Nucleus accumbens (tissue), 56 donors: ENCODE measurements at places on chromosomes 3 and 15.
A peak's percentile ranks its signal among the peaks of the same experiment; 100 is the strongest.

GRCh38 chr3:11288021-11288491, 15.9 kb downstream of the ATG7 start:
- no peak for DNase-seq

GRCh38 chr3:160951642-160952487, 153.3 kb downstream of the B3GALNT1 start:
- no peak for DNase-seq

GRCh38 chr3:73605412-73605811, 19.3 kb downstream of the PDZRN3 start:
- no peak for DNase-seq

GRCh38 chr3:67009716-67010115, 11.6 kb downstream of the KBTBD8 start:
- no peak for DNase-seq

GRCh38 chr3:114642951-114643741, 349.3 kb downstream of the TIGIT start:
- no peak for DNase-seq

- no peak for DNase-seq
Measured at GRCh38 chr3:43074482-43074881, 31.4 kb downstream of the POMGNT2 start.

- DNase-seq: peak; percentile 13
Measured at GRCh38 chr3:149480326-149481017, 6.0 kb downstream of the TM4SF4 start.

GRCh38 chr15:99250857-99251841, at the start of gene LRRC28:
TSS of gene LRRC28 (plus strand) at chr15:99251481. CDS start at chr15:99255958, 4,477 bp downstream.
- DNase-seq: peak; percentile 98

- no peak for DNase-seq
Measured at GRCh38 chr3:177374323-177374722, 177.0 kb upstream of the TBL1XR1 start.

GRCh38 chr3:42274266-42274665, 8.3 kb upstream of the CCK start:
- DNase-seq: no peak

GRCh38 chr15:64809649-64810496, 15.6 kb downstream of the PIF1 start:
- DNase-seq: peak; percentile 47

DNA sequence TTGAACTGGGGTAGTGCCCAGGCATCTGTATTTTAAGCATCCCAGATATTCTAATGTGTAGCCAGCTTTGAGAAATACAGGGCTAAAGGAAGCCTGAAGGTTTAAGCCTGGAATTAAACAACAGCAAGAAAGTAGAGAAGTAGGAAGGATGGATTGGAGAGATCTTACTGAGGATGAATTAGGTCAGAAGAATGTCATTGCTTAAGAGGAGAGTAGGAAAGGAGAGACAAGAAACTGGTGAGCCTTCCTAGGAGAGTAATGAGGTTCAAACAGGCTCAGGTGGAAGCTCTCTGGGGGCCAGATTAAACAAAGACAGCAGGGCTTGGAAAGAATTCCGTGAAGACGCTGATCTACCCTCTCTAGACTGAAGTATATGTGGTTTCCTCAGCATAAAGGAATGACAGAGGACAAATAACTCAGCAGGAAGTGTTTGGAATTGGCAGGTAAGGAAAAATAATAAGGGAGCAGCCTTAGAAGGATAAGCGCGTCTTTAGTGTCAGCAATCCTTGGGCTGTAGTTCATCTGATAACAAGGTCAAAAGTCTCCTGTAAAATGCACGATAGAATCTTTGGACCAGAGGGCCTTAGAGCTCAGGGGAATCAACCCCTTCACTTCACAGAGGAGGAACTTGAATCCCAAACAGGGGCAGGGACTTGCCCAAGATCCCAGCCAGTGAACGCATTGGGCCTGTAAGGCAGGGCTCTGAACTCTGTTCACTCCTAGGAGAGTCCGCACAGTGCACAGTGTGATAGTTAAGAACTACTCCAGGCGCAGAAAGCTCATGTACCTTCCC, 90.9 kb downstream of the TP63 start:
- DNase-seq: no peak

DNA sequence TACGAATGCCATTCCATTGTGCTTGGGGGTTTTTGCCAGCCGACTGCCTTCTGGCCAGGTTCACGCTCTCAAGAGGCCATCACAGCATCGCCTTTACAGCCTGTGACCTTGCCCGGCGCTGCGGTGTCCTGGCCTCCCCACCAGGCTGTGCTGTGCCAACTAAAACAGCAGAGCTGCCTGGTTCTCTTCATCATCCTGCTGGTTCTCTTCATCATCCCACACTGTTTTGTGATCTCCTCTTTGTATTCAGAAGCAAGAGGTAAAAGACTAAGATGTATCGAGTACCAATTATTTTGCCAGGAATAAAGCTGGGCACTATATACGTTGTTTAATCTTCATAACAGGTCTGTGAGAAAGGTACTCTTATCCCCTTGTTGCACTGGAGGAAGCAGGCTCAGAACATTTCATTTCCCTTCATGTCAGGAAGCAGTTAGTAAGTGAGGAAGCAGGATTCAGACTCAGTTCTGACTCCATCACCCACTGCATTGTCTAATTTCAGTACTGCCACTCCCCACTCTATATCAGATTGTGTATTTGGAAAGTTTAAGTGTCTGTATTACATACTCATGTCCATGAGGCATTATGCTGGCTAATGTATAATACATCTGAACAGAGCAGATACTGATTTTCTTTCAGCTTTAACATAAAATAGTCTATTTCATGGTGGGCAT, 92.7 kb downstream of the LRRC28 start:
- no peak for DNase-seq

GRCh38 chr3:53633197-53633787, 138.9 kb downstream of the CACNA1D start:
- no peak for DNase-seq

GRCh38 chr15:92014281-92015030, 160.9 kb downstream of the SLCO3A1 start:
- DNase-seq: no peak

DNA sequence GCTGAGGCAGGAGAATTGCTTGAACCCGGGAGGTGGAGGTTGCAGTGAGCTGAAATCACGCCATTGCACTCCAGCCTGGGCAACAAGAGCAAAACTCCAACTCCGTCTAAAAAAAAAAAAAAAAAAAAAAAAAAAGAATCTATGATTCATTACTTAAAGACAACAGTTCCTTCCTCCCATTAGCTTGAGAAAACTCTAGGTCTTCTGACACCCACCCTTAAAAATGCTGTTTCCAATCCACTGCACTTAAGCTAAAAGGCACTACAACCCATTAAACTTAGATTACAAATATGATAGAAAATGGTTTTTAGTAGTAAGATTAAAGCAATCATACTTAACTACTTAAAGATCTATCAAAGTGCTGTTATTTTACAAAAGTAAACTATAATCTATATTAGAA, 40.0 kb upstream of the BHLHE40 start:
- no peak for DNase-seq

DNA sequence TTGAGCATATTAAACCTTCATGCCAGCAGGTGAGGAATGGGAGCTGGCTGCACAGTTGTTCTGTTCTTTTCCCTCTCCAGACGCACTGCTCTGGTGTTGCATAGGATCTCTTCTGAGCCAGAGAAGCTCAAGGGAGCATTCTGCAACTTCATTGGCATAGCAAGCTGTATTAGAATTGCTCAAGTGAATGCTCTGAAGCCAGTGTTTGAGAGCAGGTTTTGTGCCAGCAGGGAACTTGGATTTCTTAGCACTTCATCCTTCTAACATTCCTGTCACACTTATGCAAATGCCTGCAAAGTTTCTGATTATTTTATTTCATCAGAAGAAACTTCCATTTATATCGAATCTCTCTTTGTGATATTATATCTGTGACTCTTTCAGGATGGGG, 366.6 kb downstream of the AGBL1 start:
- DNase-seq: no peak

DNA sequence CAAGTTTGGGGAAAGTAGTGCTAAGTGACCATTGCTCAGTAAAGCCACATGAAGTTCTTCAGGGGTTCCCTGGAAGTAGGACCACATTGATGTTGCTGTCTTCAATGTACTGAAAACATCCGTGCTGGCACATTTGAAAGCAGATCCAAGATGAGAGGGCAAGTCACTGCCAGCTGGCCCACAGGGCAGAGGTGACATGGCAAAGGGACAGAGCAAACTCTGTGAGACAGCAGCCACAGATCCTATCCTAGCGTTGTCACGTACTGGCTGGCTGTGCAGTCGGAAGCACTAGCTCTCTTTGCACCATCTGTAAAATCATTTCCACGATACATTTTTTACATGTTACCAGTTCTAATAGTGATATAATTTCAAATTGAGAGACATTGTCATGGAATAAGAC, 13.8 kb downstream of the MUC13 start:
- peak; percentile 12 for DNase-seq

GRCh38 chr3:3209714-3210113, 30.2 kb upstream of the CRBN start:
- no peak for DNase-seq

GRCh38 chr3:124890573-124891190, 3.5 kb upstream of the ITGB5 start:
- no peak for DNase-seq

- no peak for DNase-seq
Measured at GRCh38 chr15:71291723-71292122, 176.5 kb downstream of the THSD4 start.

DNA sequence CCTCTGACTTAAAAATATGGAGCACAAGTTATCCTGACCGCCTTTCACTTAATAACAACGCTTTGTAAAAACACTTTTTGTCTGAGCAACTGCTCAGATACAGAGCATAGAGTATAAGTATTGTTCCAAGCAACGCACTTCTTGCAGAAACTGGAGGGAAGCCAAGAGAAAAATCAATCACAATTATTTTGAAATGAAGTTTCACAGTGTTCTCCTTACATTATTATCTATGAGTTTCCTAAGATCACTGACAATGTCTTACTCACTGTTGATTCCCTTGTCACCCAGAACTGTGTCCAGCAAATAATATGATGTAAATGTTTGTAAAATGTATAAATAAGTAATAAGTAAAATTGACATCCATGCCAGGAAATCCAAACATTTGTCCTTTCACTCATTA, 184.6 kb upstream of the GPR149 start:
- no peak for DNase-seq

DNA sequence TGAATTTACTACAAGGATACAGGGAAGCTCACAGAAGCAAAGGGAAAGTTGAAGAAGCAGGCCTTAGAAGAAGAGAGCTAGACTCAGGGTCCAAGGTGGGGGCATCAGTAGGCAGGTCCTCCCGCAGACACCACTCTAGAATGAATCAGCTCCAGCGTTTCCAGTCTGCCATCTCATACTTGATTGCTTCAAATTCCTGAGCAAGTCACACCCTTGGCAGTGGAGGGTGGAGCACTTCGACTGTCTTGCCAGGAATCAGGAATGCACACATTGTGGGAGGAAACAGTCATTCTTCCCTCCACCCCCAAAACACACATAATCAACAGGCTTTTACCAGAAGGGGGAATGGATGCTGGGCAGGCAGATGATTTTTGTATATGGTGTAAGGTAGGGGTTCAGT, 78.5 kb downstream of the CHCHD6 start:
- DNase-seq: no peak

DNA sequence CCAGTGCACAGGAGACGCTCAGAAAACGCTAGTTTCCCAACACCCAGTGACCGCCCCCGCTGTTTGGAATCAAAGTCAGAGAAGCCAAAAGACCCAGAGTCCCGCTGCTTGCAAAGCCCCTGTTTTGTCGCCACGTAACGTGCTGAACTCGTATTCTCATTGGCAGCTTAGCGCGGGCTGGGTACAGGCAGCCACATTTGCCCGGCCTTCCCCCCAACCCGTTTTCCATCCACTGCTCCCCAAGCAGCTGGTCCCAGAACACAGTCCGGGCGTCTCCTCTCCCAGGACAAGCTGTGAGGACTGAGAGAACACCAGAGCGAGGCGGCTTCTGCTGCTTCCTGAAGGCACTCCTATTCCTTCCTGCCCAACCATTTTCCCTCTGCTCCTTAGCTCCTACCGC, 54.8 kb downstream of the RASGRF1 start:
- DNase-seq: no peak

DNA sequence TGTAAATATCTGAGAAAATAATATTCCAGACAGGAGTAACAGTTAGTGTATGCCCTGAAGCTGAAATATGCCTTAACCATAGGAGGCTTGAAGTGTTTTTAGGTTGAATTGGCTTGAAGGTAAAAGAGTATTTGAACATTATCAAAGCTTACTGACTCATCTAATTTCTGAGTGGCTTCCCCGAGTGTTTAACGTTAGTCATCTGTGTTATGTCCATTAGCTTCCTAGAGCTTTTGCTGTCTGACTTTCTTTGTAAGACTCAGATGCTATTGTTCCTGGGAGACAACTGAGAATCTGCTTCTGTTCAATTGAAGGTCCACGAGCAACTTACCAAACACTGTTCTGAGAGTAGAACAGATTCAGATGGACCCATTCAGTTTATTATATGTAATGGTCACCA, 656.8 kb upstream of the NECTIN3 start:
- DNase-seq: no peak

- DNase-seq: no peak
Measured at GRCh38 chr3:12791430-12791829, 5.0 kb upstream of the CAND2 start.

- DNase-seq: no peak
Measured at GRCh38 chr3:31900583-31900982, 80.5 kb downstream of the OSBPL10 start.

GRCh38 chr3:41575724-41576123, 376.4 kb downstream of the CTNNB1 start:
- DNase-seq: no peak

GRCh38 chr3:297585-297984, 101.0 kb downstream of the CHL1 start:
- DNase-seq: no peak

GRCh38 chr15:73125219-73125618, 73.0 kb downstream of the NEO1 start:
- DNase-seq: no peak

GRCh38 chr15:91200101-91200754, 100.2 kb downstream of the SV2B start:
- no peak for DNase-seq

DNA sequence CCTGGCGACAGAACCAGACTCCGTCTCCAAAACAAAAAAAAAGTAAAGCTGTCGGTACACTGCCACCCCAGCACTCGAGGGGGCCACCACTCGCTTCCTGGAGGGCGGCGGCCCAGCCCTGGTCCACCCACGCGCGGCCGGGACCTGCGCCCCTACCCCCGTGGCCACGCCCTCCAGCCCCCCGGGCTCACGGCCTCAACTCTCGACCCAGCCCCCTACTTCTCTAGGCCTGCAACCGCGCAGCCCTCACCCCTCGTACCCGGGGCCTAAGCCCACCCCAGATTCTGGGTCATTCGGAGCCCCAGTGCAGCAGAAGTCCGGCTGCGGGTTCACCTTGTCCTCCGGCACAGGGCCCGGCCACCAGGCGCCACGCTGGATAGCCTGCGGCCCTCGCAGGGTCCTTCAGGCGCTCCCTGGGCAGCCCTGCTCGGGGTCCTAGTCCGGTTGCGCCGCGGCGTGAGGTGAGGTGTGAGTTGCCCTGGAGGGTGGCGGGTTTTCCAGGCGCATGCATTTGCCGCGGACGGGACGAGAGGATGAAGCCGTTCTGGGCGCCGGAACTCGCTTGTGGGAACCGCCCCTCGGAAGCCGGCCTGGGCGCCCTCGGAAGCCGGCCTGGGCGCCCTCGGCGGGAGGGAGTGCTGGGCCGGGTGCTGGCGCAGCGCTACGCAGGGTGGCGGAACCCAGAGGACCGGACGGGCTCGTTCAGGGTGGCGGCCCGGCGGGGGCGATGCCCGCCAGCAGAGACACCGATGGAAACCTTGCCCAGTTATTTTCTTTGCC, 32.3 kb downstream of the SPINK8 start:
- peak; percentile 73 for DNase-seq
